Activated CD4-positive, alpha-beta T cell treated with anti-CD3 and anti-CD28 coated beads, Interleukin-2, amount 50 U/mL, for 4 hours (primary cell): ENCODE measurements at places on chromosomes 13 and 19.

- DNase-seq = no peak
Observed at GRCh38 chr13:105914291-105915036, 621.0 kb downstream of the EFNB2 start.

GRCh38 chr13:90171649-90172048 lies 1175.8 kb upstream of the MIR17HG start:
- no peak for DNase-seq

DNA sequence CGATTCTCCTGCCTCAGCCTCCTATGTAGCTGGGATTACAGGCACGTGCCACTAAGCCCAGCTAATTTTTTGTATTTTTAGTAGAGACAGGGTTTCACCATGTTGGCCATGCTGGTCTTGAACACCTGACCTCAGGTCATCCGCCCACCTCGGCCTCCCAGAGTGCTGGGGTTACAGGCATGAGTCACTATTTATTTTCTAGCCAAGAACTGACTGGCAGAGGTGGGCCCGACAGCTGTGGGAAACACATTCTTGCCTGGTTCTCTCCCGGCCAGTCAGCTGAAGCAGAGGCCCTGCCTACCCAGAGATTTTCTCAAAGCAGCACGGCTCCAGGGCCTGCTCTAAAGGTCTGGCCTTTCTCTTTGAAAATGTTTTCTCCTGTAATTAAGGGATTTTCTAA lies 108.0 kb downstream of the KCTD15 start:
- no peak for DNase-seq

DNA sequence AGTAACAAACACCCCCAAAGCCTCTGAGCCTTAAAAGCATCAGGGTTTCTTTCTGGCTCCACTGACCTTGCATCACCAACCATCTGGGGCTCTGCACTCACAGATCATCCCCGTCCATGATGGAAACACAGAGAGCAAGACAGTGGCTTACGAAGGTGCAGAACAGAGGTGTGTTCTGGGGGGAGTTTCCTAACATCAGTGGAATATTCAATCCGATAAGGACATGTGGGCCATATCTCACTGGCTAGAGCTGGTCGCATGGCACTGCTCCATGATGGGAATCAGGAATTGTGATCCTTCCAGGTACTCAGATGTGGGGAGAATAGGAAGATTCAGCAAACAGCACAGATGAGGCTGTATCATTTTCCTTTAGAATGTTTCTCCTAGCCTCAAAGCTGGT lies 457.2 kb downstream of the IRS2 start:
- DNase-seq = no peak

DNA sequence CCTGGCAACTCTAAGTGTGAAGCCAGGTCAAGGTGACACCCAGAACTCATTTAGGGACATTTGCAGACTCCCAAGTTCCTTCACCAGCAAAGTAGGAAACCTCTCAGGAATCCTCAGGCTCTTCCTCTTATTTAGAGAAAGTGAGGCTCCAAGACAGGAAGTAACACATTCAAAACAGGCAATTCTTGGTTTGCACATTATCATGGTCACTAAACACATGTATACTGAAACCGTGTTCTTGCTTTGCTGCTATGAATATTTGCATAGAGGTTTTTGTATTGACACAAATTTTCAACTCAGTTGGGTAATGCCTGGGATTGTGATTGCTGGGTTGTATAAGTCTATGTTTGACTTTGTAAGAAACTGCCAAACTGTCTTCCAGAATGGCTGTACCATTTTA lies 13.2 kb upstream of the URI1 start:
- DNase-seq = no peak

- DNase-seq = no peak
Observed at GRCh38 chr13:27117952-27118351, 53.7 kb downstream of the USP12 start.

DNA sequence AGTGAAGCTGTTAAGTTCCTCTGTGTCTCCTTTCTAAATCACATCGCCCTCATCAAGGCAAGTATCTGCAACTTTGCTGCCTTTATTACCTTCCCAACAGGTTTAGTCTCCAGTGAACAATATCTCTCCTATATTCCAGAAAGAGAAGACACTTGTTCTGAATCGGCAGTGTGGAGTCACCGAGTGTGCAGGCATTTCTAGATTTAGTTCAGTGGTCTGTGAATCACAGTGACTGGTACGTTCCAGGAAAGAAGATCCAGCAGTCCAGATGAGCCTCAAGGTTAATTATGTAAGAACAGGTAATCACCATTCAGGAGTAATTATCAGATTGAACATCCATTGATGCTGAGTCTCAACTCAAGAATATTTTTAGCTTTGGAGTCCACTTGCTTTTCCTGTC lies 497.0 kb downstream of the FOXO1 start:
- DNase-seq = no peak

GRCh38 chr19:44644402-44645016 lies 799 bp downstream of the PVR start:
- DNase-seq = no peak

DNA sequence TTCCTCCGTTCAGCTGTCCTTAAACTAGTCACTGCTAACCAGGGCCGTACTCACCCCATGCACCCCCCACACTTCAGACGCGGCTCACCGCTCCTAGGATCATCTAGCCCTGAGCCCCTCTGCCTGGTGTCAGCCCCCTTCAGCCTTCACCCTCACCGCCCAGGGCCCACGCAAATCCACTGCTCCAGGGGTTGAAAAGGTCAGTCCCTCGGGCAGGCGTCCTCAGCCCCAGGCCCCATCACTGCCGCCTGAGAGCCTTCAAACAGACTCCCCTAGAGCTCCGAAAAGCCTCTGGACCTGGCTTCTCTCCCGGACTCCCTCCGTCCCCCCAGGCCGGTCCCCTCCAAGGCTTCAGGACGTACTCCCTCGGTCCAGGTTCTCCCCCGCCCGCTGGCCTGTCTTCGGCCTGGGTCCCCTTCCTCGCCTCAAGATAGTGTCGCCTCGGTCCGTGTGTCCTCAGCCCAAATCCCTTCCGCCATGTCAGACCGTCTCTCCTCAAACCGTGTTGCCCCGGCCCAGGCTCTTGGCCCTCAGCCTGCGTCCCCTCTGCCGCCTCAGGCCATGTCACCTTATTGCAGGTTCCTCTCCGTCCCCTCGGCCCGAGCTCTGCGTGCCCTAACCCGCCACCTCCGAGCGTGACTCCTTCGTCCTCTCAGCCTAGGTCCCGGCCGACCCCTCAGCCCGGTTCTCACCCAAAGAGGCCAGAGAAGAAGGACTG lies 553 bp downstream of the NAPA start:
- DNase-seq = no peak

GRCh38 chr19:16896146-16897028 lies 7.6 kb downstream of the F2RL3 start:
- DNase-seq = no peak

DNA sequence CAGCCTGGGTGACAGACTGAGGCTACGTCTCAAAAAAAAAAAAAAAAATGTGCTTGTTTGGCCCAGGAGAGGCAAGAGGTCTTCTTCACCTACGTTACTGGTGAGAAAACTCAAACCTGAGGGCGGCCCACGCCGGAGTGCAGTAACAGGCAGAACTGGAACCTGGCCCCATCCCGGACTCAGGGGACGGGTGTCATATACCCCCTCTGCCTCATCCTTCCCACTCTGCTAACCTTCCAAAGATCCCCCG lies 414 bp upstream of the ADAT3 start:
- DNase-seq = no peak

DNA sequence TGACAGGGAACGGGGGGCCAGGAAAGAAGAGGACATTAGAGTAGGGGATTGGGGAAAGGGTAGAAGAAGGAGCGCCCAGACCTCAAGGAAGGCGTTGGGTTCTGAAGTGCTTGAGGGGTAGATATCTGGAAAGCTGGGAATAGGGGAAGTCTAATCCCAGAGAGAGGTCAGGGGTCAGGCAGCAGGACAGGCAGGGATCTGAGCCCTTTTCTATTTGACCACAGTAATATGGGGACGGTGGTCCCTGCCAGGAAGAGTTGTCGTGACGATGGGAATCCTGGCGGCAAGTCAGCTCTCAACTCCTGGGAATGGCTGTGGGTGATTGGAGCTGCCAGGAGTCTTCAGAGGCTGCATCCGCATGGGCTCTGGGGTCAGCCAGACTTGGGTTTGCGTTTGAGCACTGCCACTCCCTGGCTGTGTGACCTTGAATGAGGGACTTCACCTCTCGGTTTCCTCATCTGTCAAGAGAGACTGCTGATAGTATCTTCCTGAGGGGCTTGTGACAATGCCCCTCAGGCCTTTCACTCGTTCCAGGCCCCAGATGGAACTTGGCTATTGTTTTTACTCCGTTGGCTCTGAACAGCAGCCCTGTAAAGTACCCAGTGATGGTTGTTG lies 1.3 kb downstream of the AP2A1 start:
- DNase-seq = no peak
